ENCODE measurements at places on chromosomes 12 and 14.

GRCh38 chr14:92969871-92970270 is 46.9 kb downstream of the CHGA start:
- DNase-seq, result no peak

DNA sequence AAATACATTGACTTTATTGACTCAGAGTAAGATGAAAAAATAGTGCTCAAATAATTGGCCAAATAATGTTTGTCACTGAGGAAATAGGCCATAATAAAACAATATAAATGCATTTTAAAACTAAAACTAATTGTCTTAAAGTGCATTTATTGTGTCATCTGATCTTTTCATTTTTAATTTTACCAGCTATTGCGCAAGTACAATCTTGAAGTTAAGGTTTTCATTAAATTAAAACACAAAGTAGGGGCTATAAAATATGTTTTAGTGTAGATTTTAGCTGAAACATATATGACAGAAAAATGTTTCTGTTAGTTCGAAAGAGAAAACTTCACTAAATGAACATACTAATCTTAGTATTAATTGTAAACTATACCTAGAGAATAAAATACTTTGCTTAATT is 832.8 kb downstream of the FSCB start:
- no peak for DNase-seq

DNA sequence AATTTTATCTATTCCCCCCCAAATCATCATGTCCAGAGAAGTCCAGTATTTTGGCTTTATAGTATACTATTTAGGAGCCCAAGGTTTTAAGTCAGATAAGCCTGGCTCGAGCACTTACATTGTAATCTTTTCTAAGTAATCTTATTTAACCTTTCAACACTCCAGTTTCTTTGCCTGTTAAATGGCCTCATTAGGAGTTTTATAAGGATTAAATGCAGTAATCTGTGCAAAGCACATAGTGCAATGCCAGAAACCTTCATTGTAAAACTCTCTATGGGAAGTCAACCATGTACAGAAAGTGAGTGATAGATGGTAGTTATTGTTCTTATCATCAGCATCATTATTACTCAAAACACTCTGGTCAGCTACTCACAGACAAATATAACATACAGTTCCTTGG is 1330.4 kb downstream of the SLC16A7 start:
- no peak for DNase-seq

DNA sequence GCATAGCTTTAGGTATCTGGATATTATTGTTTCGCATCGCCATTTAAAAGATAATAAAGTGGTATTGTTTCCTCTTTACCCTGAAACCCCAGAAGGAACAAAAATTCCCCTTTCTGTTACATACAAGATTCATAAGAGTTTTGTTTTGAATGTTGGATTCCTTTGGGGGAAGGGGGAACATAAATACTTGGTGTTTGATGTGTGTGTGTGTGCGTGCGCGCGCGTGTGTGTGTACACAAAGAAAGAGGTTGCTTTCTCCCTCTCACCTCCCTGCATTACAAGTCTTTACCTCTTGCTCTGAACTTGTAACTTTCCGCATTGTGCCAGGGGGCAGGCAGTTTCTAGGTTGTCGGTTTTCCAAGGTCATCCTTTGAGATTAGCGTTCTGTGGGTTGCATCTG is 76.4 kb downstream of the GPATCH2L start:
- no peak for DNase-seq

GRCh38 chr12:25051656-25052195 is 102.8 kb upstream of the BCAT1 start:
- no peak for DNase-seq

GRCh38 chr12:131928080-131928710 is 881 bp upstream of the PUS1 start:
- no peak for DNase-seq

DNA sequence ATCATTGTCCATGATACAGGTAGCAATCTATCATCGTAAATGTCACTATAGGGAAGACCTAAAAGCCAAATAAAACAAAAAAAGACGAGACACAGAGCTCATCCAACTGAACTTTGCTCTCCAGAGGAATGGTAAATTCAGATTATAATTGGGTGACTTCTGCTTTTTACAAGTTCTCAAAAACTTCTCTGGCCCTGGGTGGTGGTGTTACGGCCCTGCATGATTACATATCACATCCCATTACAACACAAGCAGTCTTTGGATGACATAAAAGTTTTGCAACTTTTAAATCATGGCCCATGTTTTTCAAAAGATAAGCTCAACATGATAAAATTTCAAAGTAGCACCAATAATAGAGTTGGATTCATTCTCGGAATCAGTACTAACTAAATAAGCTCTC is 299.6 kb downstream of the DIO2 start:
- DNase-seq, result no peak

- DNase-seq, result no peak
Observed at GRCh38 chr14:37142835-37143401, 29.5 kb downstream of the SLC25A21 start.

DNA sequence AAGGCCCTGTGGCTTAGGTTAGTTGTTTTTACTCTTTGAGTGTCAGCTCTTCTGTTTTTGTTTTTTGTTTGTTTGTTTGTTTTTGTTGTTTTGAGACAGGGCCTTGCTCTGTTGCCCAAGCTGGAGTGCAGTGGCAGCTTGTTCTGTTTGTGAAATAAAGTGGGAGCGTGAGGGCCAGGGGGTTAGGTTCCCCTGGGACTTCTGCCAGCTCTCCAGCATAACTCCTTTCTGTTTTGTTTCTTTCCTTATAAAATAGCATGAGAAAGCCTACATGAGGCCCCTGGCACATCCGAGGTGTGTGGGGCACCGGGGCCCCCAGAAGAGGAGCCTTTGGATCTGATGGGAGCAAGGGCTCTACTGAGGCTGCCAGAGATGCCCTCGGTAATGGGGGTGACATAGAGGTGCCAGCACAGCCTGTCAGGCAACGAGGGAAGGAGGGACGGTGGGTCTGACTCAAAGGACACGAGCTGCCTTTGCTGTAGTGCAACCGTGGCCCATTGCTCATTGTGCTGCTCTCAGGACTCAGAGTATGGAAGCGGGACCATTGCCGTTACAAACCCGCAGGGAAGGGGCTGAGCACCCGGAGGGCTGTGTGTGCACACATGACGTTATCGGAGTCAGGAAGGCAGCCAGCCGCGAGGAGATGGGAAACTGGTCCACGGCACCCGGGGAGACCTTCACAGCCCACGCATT is 9.1 kb upstream of the SERPINA11 start:
- DNase-seq, result no peak
